Stomach (tissue), 19 donors: ENCODE measurements at places on chromosomes 2 and 18. TPM values are rescaled to one million over a fixed set of nuclear protein-coding genes. Genes with fewer than 3 reads are reported as not detected.
A peak's percentile ranks its signal among the peaks of the same experiment; 100 is the strongest.

DNA sequence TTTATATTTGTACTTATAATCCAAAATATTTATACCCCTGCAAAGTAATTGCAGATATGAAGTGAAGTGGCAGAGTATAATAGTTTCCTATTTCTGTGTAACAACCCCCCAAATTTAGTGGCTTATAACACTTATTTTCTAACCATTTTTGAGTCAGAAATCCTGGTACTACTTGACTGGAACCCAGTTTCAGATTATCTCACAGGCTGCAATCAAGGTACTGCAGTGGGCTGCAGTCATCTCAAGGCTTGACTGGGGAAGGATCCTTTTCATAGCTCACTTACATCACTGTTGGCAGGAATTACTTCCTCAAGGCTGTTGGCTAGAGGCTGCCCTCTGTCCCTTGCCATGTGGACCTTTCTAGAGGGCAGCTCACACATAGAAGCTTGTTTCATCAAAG lies 558.2 kb upstream of the PKDCC start:
- no peak for DNase-seq

GRCh38 chr18:42436222-42436765 lies 481.3 kb downstream of the PIK3C3 start:
- DNase-seq = no peak

DNA sequence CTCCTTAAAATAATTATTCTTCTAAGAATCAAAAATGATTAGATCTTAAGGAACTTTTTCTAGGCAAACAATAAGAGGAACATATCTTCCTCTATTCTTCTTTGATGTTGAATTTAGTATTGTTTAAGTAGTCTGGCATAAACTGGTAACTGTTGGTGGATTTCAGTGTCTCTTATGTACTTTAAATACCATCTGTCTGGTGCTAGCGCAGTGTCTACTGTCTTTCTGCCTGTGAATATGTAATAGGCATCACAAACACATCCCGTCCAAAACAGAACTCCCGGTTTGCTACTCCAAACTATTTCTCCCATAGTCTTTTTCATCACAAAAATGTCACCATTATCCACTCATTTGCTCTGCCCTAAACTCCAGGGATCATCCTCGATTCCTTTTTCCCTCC lies 281.7 kb downstream of the PHLPP1 start:
- DNase-seq = no peak

GRCh38 chr2:237967463-237967951 lies 693 bp downstream of the UBE2F start:
- DNase-seq = peak; percentile 54

GRCh38 chr2:127993659-127994058 lies 34.2 kb downstream of the SAP130 start:
- DNase-seq = no peak

DNA sequence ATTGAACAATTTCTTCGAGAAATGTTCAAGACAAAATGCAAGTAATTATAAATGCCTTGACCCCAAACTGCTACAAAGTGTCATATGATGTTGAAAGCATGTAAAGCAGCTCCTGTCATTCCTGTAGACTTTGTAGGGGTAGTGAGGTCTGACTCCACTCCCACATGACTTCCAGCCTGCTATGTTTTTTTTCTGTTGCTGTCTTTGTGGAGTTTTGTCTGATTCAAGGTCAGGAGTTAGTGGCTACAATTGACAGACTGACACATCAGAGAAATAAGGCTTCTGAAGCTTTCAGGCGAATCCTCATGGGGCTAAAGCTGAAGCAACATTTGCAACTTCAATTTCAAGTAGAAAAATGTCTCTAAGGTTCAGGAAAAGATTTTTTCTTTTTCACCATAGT lies 63.9 kb upstream of the CCDC195 start:
- DNase-seq = no peak

DNA sequence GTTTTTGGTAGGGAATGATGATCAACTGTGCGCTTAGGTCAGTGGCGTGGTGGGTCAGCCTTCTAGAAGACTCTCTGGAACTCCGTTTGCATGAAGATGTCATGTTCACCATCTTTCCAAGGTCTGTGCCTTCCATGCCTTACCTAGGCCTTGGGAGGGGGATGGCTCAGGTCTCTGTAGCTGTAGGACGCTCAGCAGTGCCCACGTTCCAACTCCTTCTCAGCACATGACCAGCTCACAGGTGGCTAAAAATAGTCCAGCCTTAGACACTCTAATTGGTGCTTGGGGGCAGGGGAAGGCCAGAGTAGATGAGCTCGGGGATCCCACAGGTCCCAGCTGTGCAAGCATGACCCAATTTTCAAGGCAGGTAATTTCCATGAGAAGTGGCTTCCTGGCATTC lies 42.3 kb upstream of the TEX51 start:
- no peak for DNase-seq

GRCh38 chr2:145423809-145424208 lies 903.9 kb upstream of the ZEB2 start:
- no peak for DNase-seq

- peak; percentile 29 for DNase-seq
Measured at GRCh38 chr2:69305712-69306392, 81.2 kb downstream of the GFPT1 start.

DNA sequence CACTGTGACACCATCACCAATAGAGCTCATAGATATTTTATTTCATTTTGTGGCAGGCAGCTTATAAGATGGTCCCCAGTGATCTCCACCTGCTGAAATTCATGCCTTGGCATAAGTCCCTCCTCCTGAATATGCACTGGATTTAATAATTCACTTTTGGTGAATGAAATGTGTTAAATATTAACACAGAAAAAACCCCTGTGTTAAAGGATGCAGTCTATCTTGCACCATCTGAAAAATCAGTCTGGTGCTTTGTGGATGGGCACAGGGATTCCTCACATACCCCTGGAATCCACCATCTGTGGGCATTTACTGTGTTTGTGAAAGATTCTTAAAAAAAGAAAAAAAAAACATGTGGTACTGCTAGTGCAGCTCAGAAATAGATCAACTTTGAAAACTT lies 26.1 kb upstream of the WIPF1 start:
- DNase-seq = no peak

- DNase-seq = no peak
Measured at GRCh38 chr18:6256521-6256920, 158.2 kb downstream of the L3MBTL4 start.

DNA sequence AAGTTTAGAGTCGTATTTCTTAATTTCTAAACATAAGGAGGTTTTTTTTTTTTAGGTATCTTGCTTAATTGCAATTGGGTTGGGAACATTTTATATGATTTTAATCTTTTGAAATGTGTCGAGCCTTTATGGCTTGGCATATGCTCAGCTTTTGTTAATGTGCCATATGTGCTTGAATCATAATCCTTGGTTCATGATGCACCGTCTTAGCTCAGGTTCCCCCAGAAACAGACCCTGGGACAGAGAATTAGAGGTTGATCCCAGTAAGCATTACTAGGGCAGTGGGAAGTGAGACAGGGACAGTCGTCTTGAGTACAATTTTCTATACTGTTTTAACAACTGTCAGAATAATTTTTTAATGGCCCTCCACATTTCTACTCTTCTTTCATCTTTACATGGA lies 9.3 kb downstream of the CHCHD5 start:
- no peak for DNase-seq

DNA sequence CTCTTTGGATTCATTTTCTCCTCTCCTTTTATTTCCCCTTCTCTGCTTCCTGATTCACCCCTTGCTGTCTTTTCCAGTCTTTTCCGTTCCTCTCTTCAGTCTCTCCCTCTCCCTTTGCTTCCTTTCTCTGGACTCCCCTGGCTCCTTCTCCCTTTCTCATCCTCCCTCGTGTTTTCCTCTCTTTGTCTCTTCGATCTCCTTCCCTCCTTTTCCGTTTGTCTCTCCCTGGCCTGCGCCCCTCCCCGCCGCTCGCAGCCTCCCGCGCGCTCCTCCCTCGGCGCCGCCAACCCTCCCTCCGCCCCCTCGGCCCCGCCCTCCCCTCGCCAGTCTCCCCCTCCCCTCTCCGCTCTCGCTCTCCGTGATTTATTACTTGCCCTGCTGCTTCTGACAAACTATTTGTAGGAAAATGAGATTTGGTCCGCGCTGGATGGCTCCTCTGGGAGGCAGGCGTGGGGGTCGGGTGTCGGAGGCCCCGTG lies 46.0 kb upstream of the PAX8 start:
- DNase-seq = peak; percentile 50

DNA sequence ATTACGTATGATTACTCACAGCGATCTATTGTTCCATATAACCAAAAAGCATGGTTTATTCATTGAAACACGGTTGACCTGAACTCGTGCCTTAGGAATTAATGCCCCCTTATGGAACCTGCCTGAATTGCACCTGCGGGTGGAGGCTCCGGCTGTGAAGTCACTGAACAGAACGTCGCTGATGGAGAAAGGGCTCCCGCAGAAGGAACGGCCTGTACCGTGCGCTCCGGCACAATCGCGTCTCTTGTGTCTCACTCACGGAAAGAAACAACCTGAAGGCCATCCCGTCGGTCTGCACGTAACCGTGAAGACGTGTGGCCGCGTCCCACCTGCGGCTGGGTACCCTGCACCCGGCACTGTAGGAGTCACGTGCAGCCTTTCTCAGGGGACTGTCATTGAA lies 133.1 kb downstream of the NFATC1 start:
- peak; percentile 86 for DNase-seq

- no peak for DNase-seq
Measured at GRCh38 chr2:41837610-41838009, 210.2 kb upstream of the PKDCC start.

- no peak for DNase-seq
Measured at GRCh38 chr2:96135621-96136020, 2.7 kb downstream of the ASTL start.

GRCh38 chr2:9307535-9307934 lies 100.9 kb downstream of the ASAP2 start:
- DNase-seq = no peak

GRCh38 chr2:76958749-76959148 lies 563.4 kb downstream of the LRRTM4 start:
- peak; percentile 64 for DNase-seq

- DNase-seq = no peak
Measured at GRCh38 chr2:179991344-179991743, 15.8 kb downstream of the CWC22 start.

DNA sequence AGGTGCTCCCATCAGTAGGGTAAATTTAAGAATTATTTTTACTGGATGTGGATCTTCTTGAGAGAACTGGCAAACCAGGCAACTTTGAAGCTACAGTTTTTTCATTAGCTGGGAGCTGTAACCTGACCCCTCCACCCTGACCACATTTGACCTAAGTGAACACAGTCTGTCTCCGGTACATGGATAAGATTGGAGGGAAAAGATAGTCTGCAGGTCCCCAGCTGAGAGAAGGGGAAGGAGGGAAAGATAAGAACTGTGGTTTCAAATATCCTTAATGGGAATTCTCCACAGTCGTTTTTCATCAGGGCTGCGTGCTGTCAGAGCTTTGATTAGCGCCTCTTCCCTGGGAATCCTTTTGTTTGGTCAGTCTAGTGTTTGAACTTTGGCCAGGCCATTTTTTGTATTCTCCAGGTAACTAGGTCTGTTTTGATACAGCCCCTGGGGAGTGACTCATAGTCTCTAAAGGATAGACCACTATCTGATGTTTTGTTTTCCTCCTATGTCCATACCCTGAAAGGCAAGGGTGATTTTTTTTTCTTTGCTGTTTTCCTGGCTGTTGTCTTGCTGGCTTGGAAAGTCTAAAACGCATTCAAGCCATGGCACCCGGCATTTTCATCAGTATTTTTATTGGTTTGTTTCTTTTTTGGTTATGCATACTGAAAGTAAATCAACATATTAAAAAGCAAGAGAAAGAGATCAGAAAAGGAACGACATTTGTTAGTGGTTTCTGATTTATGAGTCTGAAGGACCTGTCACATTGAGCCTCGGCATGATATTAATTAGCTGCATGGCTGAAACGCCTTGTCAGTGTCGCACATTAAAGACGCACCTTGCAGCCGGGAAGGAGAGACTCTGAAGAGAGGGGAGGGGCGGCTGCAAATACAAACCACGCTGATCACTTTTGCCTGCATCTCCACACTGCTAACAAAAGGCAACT lies 183.4 kb upstream of the FN1 start:
- peak; percentile 56 for DNase-seq

GRCh38 chr2:46780801-46781445 lies 134.7 kb downstream of the MCFD2 start:
- DNase-seq = peak; percentile 73

- DNase-seq = peak; percentile 30
Measured at GRCh38 chr18:10182009-10182624, 268.3 kb downstream of the VAPA start.

- DNase-seq = no peak
Measured at GRCh38 chr2:195677290-195677689, 20.3 kb downstream of the SLC39A10 start.

DNA sequence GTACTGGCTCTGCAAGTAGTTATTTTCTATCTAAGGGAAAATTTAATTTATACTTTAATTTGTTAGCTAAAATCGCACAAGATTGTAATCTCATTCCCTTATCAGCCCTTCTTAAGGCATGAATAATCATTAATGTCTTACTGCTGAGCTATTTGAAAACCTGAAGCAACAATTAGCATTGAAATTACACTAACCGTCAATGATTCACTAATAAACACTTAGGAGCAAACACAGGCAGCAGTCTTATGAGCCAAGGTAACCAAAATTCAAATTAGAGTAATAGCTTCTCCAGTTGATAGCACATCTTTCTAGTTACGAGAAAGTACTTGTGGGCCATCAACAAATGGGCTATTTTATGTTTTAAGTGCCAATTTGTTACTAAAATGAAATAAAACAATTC lies 1289.7 kb downstream of the LRP1B start:
- no peak for DNase-seq

GRCh38 chr2:184756885-184757284 lies 158.6 kb downstream of the ZNF804A start:
- DNase-seq = no peak

GRCh38 chr2:112032689-112033465 lies 22.2 kb upstream of the TMEM87B start:
- DNase-seq = peak; percentile 45

- DNase-seq = peak; percentile 35
Measured at GRCh38 chr2:216404010-216404618, 8.2 kb upstream of the SMARCAL1 start.

- no peak for DNase-seq
Measured at GRCh38 chr2:65026704-65027464, 29.3 kb upstream of the CEP68 start.

RBBP8 gene
- 30.5 TPM for total RNA-seq

VAMP8 gene
- 106 TPM for total RNA-seq

PEX13 gene
- total RNA-seq = 21.4 TPM

FOXI3 gene
- total RNA-seq = not detected

DSG4 gene
- not detected for total RNA-seq

ST8SIA3 gene
- not detected for total RNA-seq

ATOH8 gene
- total RNA-seq = 9.7 TPM

ITSN2 gene
- total RNA-seq = 59.1 TPM

CXCR1 gene
- total RNA-seq = not detected

LYPD6 gene
- 0.45 TPM for total RNA-seq
